Thyroid gland (tissue), 4 donors: ENCODE measurements at places on chromosomes 7 and 10. TPM values are rescaled to one million over a fixed set of nuclear protein-coding genes. Genes with fewer than 3 reads are reported as not detected.
A peak's percentile ranks its signal among the peaks of the same experiment; 100 is the strongest.

DNA sequence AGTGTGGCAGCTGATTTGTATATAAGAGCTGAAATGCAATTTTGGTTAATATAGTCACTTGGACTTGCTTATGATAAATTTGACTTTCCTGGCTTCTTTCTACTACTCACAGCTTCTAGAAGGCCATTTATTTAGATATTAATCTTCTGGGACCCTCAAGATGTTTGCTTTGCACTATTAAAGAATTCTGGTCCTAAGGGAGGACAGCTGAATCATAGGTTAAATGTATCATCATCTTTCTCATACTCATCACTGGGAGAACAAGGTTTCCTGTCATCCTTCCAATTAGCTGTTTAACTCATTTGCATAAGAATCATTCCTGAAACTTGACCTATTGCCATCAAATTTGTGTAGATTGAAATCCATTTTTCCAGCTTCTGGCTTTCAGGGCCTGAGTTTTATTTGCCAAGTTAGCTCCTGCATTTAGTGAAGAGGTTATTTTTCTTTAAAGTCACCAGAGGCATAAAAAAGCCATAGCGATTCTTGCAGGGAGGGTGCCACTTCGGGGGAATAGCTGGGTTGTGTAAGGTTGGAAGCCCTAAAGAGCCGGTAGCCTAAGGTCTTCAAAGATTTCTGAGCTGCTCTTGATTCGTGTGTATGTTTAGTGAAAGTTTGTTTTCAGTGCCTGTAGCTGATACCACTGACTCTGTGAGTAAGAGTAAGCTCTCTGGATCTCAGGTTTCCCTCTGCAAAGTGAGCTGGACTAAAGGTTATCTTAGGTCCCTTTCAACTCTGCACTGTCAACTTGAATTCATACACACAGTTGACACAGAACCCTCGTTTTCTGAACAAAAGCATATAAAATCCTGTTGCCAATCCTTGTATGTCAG lies 4.3 kb downstream of the MAP3K8 start:
- DNase-seq, result no peak
- no peaks in the 10 kb centered on the region for H3K27me3 ChIP-seq
- peaks cover 7% of the 10 kb centered on the region for H3K36me3 ChIP-seq
- no peak overlapping the region for H3K4me3 ChIP-seq

Gene COBL
- total RNA-seq, result 14.6 TPM

Gene FBXL13
- total RNA-seq, result 4.2 TPM

GRCh38 chr10:9845075-9845474 lies 1172.6 kb upstream of the CELF2 start:
- H3K4me1 ChIP-seq, result no peaks in the 10 kb centered on the region
- H3K36me3 ChIP-seq, result no peaks in the 10 kb centered on the region
- H3K27ac ChIP-seq, result no peak overlapping the region
- H3K4me3 ChIP-seq, result no peak overlapping the region

GRCh38 chr7:9761224-9761623 lies 1212.4 kb upstream of the PHF14 start:
- no peak for DNase-seq
- H3K27ac ChIP-seq, result no peak overlapping the region
- H3K36me3 ChIP-seq, result no peaks in the 10 kb centered on the region
- no peaks in the 10 kb centered on the region for H3K4me1 ChIP-seq

Gene MYPN
- total RNA-seq, result not detected

- H3K27me3 ChIP-seq, result no peaks in the 10 kb centered on the region
- H3K36me3 ChIP-seq, result peaks cover 4% of the 10 kb centered on the region
- no peak overlapping the region for H3K27ac ChIP-seq
- H3K4me1 ChIP-seq, result no peaks in the 10 kb centered on the region
- DNase-seq, result no peak
Observed at GRCh38 chr7:24800667-24801066, 43.4 kb upstream of the GSDME start.

Gene HNRNPH3
- total RNA-seq, result 52.2 TPM

GRCh38 chr10:72318418-72319262 lies 36.1 kb downstream of the DNAJB12 start:
- peaks cover 65% of the 10 kb centered on the region for H3K4me1 ChIP-seq
- no peaks in the 10 kb centered on the region for H3K36me3 ChIP-seq
- H3K27ac ChIP-seq, result peak overlapping the region; percentile 97
- no peak for DNase-seq
- peak overlapping the region; percentile 24 for H3K4me3 ChIP-seq

DNA sequence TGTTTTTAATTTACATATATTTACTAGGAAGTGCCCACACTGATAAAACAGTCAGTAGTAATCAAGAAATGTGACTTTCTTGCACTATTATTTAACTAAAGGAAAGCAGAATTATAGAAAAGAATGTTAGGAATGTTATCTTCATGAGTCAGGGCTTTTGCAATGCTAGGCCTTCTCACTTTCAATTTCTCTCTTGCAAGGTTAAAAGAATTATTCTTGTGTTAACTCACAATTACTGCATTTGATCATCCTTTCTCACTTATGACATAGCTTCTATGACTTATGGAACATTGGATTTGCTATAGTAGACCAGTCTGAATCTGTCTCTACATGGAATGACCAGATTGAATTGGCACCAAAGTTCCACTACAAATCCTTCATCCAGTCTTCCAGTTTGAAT lies 192.4 kb downstream of the SDK1 start:
- H3K27ac ChIP-seq, result peak overlapping the region; percentile 36
- no peak for DNase-seq
- no peaks in the 10 kb centered on the region for H3K27me3 ChIP-seq
- no peak overlapping the region for H3K4me3 ChIP-seq

Gene NOD1
- 17.6 TPM for total RNA-seq

GRCh38 chr10:58662314-58662713 lies 149.6 kb downstream of the BICC1 start:
- no peak for DNase-seq
- H3K27me3 ChIP-seq, result no peaks in the 10 kb centered on the region
- H3K36me3 ChIP-seq, result no peaks in the 10 kb centered on the region
- H3K4me1 ChIP-seq, result peaks cover 3% of the 10 kb centered on the region
- no peak overlapping the region for H3K4me3 ChIP-seq

Gene SPDYE9
- total RNA-seq, result not detected

- H3K4me3 ChIP-seq, result no peak overlapping the region
- peaks cover 3% of the 10 kb centered on the region for H3K4me1 ChIP-seq
- no peak for DNase-seq
- H3K27ac ChIP-seq, result no peak overlapping the region
Observed at GRCh38 chr7:143329471-143330170, 13.7 kb downstream of the CLCN1 start.

- H3K36me3 ChIP-seq, result no peaks in the 10 kb centered on the region
- H3K4me1 ChIP-seq, result no peaks in the 10 kb centered on the region
- no peak for DNase-seq
- no peak overlapping the region for H3K4me3 ChIP-seq
- H3K27ac ChIP-seq, result no peak overlapping the region
- H3K27me3 ChIP-seq, result no peaks in the 10 kb centered on the region
Observed at GRCh38 chr10:93790439-93790838, 32.7 kb downstream of the LGI1 start.

DNA sequence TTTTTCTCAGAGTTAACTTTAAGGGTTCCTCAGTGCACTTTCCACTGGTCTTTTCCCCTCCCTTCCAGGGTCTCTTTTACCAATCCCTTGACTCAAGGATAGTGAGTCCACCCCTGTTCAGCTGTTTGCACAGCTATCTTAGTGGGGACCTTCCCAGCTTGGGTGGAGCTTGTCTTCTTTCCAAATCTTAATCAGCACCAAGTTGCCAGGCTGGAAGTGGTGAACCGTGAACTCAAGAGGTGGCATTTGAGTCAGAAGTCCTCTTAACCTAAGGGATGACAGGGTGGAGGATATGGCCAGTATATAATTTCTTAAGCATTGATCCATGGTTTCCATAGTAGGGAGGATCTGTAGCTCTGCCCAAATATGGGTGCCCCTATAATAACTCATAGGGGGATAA lies 25.0 kb downstream of the MAPK8 start:
- no peak overlapping the region for H3K27ac ChIP-seq
- no peaks in the 10 kb centered on the region for H3K27me3 ChIP-seq
- H3K4me3 ChIP-seq, result no peak overlapping the region

GRCh38 chr10:60518745-60519144 lies 129.1 kb upstream of the ANK3 start:
- no peak overlapping the region for H3K4me3 ChIP-seq
- H3K4me1 ChIP-seq, result no peaks in the 10 kb centered on the region
- no peaks in the 10 kb centered on the region for H3K36me3 ChIP-seq
- no peak for DNase-seq
- H3K27ac ChIP-seq, result no peak overlapping the region

Gene GOLGA7B
- total RNA-seq, result 0.24 TPM

DNA sequence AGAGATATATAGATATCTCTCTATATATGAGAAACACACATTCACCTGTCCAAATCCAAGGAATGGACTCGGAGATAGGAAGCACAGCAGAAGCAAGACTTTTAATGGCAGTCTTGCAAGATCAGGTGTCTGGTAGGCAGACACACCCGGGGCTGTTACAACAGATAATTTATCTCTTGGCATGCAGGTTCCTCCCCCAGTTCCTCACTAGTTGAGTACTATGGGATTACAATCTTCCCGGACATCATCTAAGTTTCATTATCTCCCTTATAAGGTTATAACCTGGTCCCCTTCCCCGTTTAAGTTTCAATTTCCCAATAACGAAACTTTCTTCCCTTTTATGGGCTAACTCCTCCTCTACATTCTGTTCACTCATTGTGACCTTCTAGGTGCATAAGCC lies 399.3 kb downstream of the PPP1R3A start:
- H3K27me3 ChIP-seq, result no peaks in the 10 kb centered on the region
- DNase-seq, result no peak
- H3K4me3 ChIP-seq, result no peak overlapping the region
- no peaks in the 10 kb centered on the region for H3K4me1 ChIP-seq
- H3K27ac ChIP-seq, result no peak overlapping the region

DNA sequence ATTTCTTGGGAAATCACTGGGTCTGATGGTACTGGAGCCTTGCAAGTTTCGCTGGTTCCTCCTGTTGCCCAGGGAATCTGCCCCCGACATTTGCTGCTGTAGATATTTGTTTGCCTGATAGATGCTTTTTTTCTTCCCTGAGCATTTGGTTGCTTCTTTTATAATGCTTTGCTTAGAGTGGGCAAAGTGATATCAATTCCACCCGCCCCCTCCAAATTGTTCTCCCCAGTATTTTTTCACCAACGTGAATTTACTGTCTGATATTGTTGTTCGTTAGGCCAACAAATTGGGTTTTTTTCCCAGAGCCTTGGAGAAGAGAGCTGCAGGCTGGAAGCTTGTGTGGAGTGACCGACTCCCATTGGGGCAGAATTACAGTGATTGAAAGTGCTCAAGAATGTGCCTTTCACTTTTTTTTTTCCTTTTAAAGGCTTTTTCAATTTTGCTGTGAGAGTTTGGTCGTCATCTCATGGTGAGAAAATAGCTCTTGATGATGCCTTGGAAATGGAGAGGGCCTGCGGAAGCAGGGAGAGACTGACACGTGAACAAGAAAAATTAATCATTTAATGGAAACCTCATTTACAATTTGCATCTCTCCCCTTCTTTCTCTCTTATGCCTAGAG lies 2.5 kb downstream of the GRK5 start:
- no peak overlapping the region for H3K27ac ChIP-seq
- peaks cover 49% of the 10 kb centered on the region for H3K4me1 ChIP-seq
- no peaks in the 10 kb centered on the region for H3K36me3 ChIP-seq
- no peak for DNase-seq
- no peak overlapping the region for H3K4me3 ChIP-seq
- no peaks in the 10 kb centered on the region for H3K27me3 ChIP-seq

Gene NEUROG3
- not detected for total RNA-seq

Gene TRIM56
- 34.9 TPM for total RNA-seq

Gene CLDN4
- total RNA-seq, result 208 TPM

GRCh38 chr7:77699056-77699455 lies 2.8 kb downstream of the RSBN1L start:
- H3K4me3 ChIP-seq, result no peak overlapping the region
- H3K36me3 ChIP-seq, result no peaks in the 10 kb centered on the region
- H3K4me1 ChIP-seq, result peaks cover 37% of the 10 kb centered on the region
- H3K27ac ChIP-seq, result peak overlapping the region; percentile 97
- DNase-seq, result no peak

GRCh38 chr10:72379776-72380175 lies 25.1 kb upstream of the DNAJB12 start:
- no peaks in the 10 kb centered on the region for H3K4me1 ChIP-seq
- DNase-seq, result no peak
- no peaks in the 10 kb centered on the region for H3K36me3 ChIP-seq
- H3K27me3 ChIP-seq, result no peaks in the 10 kb centered on the region

- peak; percentile 90 for DNase-seq
- no peaks in the 10 kb centered on the region for H3K27me3 ChIP-seq
Observed at GRCh38 chr10:514137-514671, 175.3 kb downstream of the DIP2C start.

DNA sequence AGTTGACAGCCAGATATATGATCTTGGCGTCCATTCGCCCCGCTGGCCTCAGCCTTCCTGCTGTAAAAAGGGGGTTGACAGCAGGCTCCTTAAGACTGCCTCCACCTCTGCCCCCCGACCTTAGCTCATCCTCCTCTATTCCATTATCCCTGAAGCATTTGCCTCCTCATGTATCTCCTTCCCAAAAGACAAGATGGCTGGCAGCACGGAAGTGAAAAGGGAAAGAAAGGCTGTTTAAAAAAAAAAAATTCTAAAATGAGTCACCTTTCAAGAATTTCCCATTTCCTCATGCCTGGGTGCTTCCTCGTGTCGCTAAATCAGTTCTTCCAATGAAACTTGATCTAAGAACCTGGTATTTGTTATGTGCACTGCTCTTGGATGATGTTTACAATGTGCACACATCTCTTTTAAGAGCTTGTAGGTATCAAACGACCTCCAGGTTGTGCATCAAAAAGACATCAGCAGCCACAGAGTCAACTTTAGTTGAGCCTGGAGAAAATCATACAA lies 1.7 kb downstream of the SCRN1 start:
- H3K27me3 ChIP-seq, result no peaks in the 10 kb centered on the region
- H3K4me1 ChIP-seq, result peaks cover 16% of the 10 kb centered on the region
- DNase-seq, result no peak
- no peaks in the 10 kb centered on the region for H3K36me3 ChIP-seq

DNA sequence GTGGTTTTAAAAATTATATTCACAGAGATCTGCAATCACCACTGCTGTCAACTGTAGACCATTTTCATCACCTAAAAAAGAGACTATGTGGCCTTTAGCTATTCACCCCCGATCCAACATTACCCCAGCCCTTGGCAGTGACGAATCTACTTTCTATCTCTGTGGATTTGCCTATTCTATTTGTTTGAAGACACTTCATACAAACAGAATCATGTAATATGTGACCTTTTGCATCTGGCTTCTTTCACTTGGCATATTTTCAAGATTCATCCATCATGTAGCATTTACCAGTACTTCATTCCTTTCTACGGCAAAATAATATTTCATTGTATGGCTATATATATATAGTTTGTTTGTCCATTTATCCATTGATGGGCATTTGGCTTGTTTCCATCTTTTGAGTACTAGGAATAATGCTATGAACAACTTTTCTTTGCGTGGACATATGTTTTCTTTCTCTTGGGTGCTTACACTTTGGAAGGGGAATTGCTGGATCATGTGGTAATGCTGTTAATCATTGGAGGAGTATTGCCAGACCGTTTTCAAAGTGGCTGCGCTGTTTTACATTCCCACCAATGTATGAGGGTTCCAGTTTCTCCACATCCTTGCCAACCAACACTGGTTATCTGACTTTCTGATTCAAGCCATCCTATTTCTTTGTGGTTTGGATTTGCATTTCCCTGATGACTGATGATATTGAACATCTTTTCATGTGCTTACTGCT lies 22.3 kb downstream of the ADAMTS14 start:
- no peaks in the 10 kb centered on the region for H3K27me3 ChIP-seq
- no peaks in the 10 kb centered on the region for H3K4me1 ChIP-seq
- H3K27ac ChIP-seq, result no peak overlapping the region
- no peak overlapping the region for H3K4me3 ChIP-seq
- H3K36me3 ChIP-seq, result no peaks in the 10 kb centered on the region

- DNase-seq, result no peak
- H3K4me1 ChIP-seq, result no peaks in the 10 kb centered on the region
- H3K36me3 ChIP-seq, result no peaks in the 10 kb centered on the region
- no peak overlapping the region for H3K27ac ChIP-seq
- H3K27me3 ChIP-seq, result no peaks in the 10 kb centered on the region
Observed at GRCh38 chr10:76341740-76342139, 910.3 kb downstream of the LRMDA start.

Gene UCN3
- total RNA-seq, result not detected

Gene LRGUK
- total RNA-seq, result 3.7 TPM
